ENCODE measurements at places on chromosomes 5 and 9.

GRCh38 chr9:81417299-81417675 is 272.1 kb downstream of the TLE1 start:
- DNase-seq, result no peak

- no peak for DNase-seq
These were observed 62.8 kb downstream of the DAB2IP start for GRCh38 chr9:121714075-121714705.

DNA sequence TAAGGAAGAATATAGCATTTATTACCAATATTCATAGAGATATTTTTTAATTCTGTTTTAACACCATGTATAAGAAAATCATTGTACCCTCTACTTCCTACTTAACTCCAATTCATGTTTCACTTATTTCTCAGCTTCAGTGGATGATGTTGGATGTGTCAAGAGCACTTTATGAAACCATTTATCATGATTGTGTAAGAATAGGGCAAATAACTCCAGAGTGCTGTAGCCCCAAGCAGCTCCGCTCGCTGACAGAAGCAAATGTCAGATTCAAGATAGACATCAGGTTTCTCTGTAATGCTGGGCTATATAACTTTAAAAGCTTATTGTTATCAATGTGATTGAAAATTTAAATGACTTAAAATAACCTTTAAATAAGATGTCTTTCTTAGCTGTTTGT is 50.4 kb downstream of the MAST4 start:
- DNase-seq, result no peak

GRCh38 chr5:43138512-43138893 is 17.8 kb downstream of the ZNF131 start:
- DNase-seq, result no peak

DNA sequence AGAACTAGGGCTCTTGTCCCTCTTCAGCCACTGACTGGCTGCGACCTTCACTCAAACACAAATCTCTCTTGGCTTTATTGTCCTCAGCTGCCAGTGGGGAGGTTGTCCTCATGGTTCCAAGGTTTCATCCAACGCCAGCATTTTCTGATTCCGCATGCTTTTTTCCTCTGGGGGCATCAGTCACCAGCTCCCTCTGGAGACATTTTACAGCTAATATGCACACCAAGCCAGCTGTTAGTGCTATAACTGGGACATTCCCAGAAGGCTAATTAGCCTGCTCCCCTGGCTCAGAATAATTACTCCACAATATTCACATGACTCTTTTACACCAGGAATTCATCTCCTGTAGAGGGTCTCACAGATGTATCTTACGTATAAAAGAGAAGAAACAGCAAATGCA is 193.6 kb upstream of the ANKRD55 start:
- DNase-seq, result no peak

DNA sequence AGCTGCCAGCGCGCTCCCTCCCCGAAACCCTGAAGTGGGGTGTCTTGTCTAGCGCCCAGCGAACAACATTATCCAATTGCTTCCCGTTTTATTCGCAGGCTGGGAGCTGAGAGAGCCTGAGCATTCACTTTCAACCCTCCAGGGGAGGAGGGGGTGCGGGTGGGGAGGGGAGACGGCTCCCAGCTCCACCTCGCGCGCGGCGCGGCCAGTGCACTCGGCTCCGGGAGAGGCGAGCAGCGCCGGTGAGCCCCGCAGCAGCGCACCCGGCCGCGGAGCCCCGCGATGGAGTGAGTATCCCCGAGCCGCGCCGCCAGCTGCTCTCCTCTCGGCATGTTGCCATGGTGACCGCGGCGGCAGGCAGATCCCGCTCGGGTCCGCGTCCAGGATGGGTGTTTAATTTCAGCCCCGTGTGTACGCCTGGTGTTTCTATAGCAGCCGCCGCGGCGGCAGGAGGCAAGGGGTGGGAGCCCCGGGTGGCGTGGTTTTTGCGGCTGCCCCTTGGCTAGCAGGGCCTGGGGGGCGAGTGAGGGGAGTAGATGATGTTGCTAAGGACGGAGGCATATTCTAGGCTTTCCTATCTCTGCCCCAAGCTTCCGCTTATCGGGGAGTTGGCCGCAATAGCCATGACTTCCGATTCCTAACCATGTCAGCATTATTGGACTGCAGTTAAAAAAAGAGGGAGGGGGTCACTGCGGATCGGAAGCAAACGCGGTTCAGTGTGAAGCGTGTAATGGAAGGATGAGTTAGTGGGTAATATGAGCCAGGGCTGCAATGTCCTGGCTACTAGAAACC is 139.2 kb upstream of the PALM2AKAP2 start:
- DNase-seq, result peak; percentile 67

DNA sequence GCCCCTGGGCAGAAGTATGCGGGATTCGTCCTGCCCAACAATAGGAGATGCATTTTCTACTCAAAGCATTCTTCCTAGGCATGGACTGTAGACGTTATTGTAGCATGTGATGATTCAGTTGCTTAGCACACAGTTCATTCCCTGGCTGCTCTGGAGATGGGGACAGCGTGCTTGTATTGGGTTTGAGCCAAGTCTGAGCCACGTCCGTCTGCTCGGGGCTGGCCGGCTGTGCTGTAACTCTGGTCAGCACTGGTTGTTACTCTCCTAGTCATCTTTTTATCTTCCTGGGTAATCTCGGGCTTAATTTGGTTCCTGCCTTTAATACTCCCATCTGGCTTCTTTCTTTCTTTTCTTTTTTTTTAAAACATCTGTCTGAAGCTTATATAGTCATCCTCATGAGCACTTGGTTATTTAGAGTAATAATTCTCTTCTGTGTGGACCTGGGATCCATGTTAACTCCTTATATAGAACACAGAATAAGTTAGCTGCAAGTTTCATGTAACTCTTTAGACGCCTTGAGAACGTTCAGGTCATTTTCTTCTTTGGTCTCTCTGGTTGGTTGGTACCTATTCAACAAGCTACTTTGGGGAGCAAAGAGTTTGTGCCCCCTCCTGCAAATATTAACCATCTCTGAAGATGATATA is 118.8 kb upstream of the RPS23 start:
- DNase-seq, result peak; percentile 89

- peak; percentile 65 for DNase-seq
These were observed 334.7 kb downstream of the ACTL7B start for GRCh38 chr9:108521063-108521590.

GRCh38 chr9:94654165-94654894 is 15.0 kb upstream of the FBP1 start:
- no peak for DNase-seq

All from GM03348 (cell line).